A549 treated with AZD2906 at 1 μM for 4 hours (cell line): ENCODE measurements at places on chromosomes 1 and 21. TPM values are rescaled to one million over a fixed set of nuclear protein-coding genes. Genes with fewer than 3 reads are reported as not detected.

The IL12RB2 gene
- total RNA-seq: 0.07 to 0.25 TPM (median 0.09 TPM) in 5 replicates

The SPRR2B gene
- total RNA-seq: not detected in 5 replicates

The GPR137B gene
- 15.6 to 18.5 TPM (median 16.4 TPM) in 5 replicates for total RNA-seq

The CHIA gene
- not detected in 5 replicates for total RNA-seq

The CFAP74 gene
- 0.02 to 0.07 TPM (median 0.06 TPM) in 3 of 5 replicates, not detected in the others for total RNA-seq

The LAMTOR2 gene
- total RNA-seq: 149 to 159 TPM (median 157 TPM) in 5 replicates

The KRTAP6-3 gene
- total RNA-seq: not detected in 5 replicates

The GUK1 gene
- total RNA-seq: 122 to 161 TPM (median 151 TPM) in 5 replicates

The MAB21L3 gene
- total RNA-seq: 0.03 to 0.05 TPM in 2 of 5 replicates, not detected in the others

The LYPLAL1 gene
- total RNA-seq: 9.2 to 22.5 TPM (median 20.8 TPM) in 5 replicates

The DLGAP3 gene
- total RNA-seq: 0.10 to 0.32 TPM (median 0.26 TPM) in 5 replicates

The ADCY10 gene
- total RNA-seq: 0.02 to 0.13 TPM (median 0.07 TPM) in 4 of 5 replicates, not detected in the other

The NHLH1 gene
- 0.32 to 0.71 TPM (median 0.40 TPM) in 5 replicates for total RNA-seq

The ADIPOR1 gene
- 55.5 to 63.5 TPM (median 61.9 TPM) in 5 replicates for total RNA-seq

The MAP7D1 gene
- total RNA-seq: 210 to 248 TPM (median 238 TPM) in 5 replicates

The TSPAN2 gene
- 0.68 to 1.3 TPM (median 0.86 TPM) in 5 replicates for total RNA-seq

The OR2T33 gene
- total RNA-seq: not detected in 5 replicates

The MIXL1 gene
- total RNA-seq: 0.05 to 0.09 TPM (median 0.07 TPM) in 4 of 5 replicates, not detected in the other

The NGF gene
- 0.38 to 0.91 TPM (median 0.59 TPM) in 5 replicates for total RNA-seq

The TNNT2 gene
- 0.14 to 0.40 TPM (median 0.20 TPM) in 5 replicates for total RNA-seq

The CDA gene
- total RNA-seq: 33.3 to 43.7 TPM (median 34.5 TPM) in 5 replicates

The SH3D21 gene
- total RNA-seq: 2.0 to 3.4 TPM (median 2.6 TPM) in 5 replicates

The HPCA gene
- 0.11 to 0.66 TPM (median 0.44 TPM) in 5 replicates for total RNA-seq

The EXTL1 gene
- total RNA-seq: 0.01 to 0.02 TPM in 2 of 5 replicates, not detected in the others

The GBP2 gene
- total RNA-seq: 0.59 to 1.3 TPM (median 0.65 TPM) in 5 replicates

The GUCA2A gene
- 0.13 TPM in 1 of 5 replicates, not detected in the others for total RNA-seq

The C1orf56 gene
- 5.4 to 7.8 TPM (median 6.7 TPM) in 5 replicates for total RNA-seq

The ARHGAP30 gene
- 0.07 to 0.09 TPM (median 0.07 TPM) in 5 replicates for total RNA-seq

The PRAMEF12 gene
- total RNA-seq: not detected in 5 replicates

The URB1 gene
- 11.4 to 13.8 TPM (median 12.8 TPM) in 5 replicates for total RNA-seq
